ENCODE measurements at places on chromosomes 7 and 10.

GRCh38 chr10:103901299-103901698 lies 16.7 kb downstream of the STN1 start:
- DNase-seq, result no peak

GRCh38 chr7:140153666-140154161 lies 23.1 kb downstream of the KDM7A start:
- no peak for DNase-seq

GRCh38 chr10:58350619-58351323 lies 16.0 kb downstream of the UBE2D1 start:
- DNase-seq, result no peak

DNA sequence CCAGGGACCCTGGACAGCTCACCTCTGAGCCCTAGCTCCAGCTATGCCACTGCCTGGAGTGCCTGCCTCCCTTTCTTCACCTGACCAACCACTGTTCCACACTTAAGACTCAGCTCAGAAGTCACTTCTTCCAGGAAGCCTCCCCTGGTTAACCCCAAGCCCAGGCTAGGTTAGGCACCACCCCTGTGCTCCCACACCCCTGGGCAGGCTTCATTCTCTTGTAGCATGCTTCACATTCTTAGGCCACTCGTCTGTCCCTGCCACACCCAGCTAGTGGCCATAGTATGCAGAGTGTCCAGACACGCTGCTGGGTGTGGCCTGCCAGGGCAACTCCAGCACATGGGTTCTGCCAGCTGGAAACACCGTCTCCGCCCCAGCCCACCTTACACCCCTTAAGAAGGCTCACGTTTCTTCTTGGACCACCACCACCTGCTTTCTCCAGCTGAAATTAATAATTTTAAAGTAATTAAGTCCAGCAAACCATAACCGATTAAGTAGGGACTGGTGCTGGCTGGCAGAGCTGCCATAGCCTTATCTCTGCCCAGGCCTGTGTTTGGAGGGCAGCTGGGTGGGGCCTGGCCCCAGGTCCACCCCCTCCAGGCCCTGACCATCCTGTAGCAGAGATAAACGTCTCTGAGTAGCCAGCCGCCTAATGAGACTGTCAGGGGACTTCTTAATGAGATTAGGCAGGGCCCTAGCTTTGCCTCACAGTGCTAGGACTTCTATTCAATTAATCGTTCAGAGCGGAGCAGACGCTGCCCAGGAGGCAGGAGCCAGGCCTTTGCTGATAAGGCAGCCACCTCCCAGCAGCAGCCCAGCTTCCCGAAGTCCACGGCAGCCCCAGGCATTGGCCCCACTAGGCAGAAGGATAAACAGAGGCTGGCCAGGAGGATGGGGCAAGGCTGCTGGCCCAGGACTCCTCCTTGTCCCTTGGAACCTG lies 20.5 kb downstream of the GRID1 start:
- DNase-seq, result no peak

- DNase-seq, result no peak
These were observed 17.6 kb downstream of the SLC25A40 start for GRCh38 chr7:87858417-87859100.

GRCh38 chr10:72088889-72089575 lies 681 bp upstream of the SPOCK2 start:
- no peak for DNase-seq

DNA sequence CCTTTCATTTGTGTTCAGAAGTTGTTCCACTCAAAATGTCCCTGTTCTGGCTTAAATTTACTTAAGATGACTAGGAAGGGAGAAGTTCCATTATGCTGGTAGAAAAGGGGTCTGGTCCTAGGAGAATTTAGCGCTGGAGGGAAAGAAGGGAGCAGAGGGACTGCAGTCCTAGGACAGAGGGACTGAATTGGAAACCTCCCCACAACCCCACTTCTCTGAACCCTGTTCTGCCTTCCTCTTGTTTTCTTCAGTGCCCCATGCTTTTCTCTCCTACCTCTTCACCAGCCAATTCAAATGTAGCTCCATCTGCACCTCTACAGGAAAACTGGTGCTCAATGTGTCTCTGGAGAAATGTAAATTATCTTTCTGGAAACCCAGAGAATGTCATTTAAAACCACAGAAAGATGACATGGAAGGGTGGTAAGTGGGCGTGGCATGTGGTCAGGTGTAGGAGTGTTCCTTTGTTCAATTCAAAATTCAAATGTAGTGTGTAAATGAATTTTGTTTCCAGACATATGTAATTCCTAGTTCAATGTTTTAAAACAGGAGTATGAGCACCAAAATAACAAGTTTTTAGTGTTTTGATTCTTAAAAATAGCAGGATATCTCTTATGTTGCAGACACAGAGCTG lies 24.0 kb upstream of the RHOBTB1 start:
- DNase-seq, result no peak

DNA sequence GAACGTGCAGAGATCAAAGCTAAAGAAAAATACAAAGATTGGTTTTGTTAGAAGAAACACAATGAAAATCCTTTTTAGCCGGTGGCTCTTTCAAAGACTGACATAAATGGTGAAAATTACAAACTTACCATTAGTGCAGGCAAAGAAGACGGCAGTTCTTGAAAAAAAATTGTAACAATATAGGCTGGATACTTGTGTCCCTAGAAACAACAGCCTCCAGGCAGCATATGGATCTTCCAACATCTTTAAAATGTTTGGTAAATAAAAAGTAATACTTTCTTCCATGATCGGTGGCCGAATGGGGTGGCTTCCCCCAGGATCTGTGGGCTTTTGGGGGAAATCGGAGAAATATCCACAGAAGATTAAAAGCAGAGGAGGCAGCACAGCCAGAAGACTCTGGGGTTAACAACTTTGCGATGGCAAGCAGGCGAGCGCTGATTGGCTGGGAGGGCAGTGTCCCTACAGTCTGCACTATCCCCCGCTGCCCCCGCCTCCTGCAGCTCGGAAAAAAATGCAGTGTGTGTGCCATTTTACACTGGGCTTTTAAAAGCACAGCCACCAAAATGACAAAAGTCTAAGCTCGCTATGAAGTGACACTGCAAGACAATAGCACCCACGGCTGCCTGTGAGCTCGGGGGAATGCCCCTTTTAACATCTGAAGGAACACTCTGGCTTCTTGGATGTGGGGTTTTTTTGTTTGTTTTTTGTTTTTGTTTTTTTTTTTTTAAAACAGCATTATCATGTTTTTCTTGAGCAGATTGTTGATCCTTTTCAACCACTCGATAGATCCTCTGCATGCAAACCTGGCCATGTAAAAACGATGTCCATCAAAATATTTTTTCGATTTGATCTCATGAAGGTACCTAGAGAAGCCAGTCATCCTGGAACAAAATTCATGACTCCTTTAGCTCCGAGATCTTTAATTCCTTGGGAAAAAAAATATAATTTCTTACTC lies 31.7 kb upstream of the EPC1 start:
- peak; percentile 89 for DNase-seq

DNA sequence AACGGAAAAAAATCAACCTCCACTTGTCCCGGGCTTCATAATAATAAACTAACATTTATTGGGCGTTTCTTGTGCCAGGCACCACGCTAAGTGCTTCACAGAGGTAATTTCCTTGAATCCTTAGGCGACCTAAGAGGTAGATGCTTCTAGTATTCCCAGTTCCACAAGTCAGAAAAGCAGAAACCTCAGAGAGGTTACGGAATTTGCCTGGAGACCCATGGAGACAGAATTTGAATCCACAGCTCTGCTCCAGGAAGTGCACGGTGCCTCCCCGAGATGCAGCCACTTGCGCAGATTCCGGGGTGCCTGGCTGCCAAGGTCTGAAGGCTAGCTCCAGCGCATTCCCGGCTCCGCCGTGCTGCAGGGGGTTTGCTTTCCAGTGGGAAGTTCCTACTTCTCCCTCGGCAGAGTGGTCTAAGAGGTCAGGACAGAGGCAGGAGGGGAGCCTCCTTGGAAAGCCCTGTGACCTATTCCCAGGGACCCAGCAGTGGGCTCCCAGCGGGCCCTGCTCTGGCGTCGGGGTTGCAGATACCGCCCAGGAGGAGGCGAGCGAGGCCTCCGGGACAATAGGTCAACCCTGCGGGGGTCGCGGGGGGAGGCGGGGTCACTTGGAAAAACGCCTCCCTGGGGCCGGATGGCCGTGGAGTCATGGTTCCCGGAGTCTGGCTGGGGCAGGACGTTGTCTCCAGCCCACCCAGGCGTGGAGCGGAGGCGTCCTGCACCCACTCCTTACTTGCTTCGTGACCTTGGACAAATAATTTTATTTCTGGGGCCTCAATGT lies 10.1 kb upstream of the NKX2-3 start:
- DNase-seq, result no peak

- no peak for DNase-seq
These were observed 565.7 kb downstream of the TCERG1L start for GRCh38 chr10:130745821-130746220.

DNA sequence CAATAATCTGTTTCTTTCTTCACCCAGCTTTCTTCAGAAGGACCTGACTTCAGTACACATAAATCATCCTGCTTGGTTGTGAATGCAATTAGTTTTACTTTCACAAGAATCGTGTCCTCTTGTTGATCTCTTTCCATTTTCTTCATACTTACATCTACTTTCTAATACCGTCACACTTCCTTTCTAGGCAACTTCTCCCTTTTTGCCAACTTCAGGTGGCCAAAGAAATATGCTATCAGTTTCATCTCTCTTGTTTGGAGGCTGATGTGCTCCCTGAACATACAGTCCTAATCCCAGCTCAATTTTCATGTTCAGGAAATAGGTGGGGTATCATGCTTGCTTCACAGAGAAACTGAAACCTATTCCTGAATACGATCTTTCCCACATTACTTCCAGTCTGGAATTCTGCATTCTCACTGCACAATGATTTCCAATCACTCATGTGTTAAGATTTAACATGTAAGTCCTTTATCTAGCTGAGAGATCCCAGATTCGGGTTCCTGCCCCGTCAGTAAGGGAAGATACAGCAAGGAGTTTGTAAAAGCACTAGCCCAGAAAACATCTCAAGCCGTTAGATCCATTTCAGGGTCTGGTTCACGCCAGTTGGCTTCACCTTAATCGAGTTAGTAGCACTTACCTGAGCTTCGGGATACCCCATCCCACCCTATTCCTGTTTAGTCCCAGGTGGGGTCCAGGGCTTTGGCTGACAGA lies 994 bp downstream of the SLC25A28 start:
- peak; percentile 12 for DNase-seq

- DNase-seq, result no peak
These were observed 396.4 kb upstream of the STEAP1 start for GRCh38 chr7:89757910-89758309.

- DNase-seq, result no peak
These were observed 456 bp upstream of the DLD start for GRCh38 chr7:107890493-107890961.

GRCh38 chr10:130686689-130687300 lies 550.6 kb downstream of the GLRX3 start:
- no peak for DNase-seq

All from fibroblast of skin of right quadriceps (primary cell).